ENCODE measurements at places on chromosomes 12 and 14.
A peak's percentile ranks its signal among the peaks of the same experiment; 100 is the strongest.

GRCh38 chr12:43291516-43291915 lies 260.5 kb downstream of the ADAMTS20 start:
- no peak for DNase-seq

- peak; percentile 13 for DNase-seq
These were observed 473.1 kb downstream of the TMEM121 start for GRCh38 chr14:105999361-106000028.

DNA sequence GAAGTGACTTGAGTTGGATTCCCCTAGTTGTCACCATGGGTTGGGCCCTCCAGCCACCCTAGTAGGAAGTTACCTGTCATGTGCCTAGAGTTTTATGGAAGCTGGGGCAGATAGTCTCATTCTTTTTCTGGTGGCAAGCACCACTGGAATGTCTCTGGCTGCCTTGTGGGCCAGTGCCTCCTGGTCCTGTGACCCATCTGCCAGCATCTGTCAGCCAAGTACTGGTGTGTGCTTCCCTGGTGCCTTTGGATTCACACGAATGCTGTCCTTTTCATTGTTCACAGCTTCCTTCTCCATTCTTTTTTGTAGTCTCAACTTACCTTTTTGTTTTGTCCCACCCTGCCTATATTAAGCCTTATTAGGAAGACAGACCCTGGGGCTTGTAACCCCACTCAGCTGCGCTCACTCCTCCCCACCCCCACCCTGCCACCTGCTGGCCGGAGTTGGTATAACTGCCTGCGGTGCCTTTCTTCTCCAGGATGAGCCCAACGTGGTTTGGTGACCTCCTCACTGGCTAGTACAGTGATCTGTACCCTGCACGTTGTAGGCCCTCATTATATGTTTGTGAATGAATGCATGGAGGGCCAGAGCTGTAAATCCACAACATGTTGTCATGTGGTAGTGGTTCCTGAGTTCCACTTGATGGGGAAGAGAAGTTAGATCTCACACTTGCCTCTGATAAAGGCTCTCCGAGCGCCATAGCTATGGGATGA lies 125.7 kb downstream of the TSPAN9 start:
- DNase-seq, result no peak

DNA sequence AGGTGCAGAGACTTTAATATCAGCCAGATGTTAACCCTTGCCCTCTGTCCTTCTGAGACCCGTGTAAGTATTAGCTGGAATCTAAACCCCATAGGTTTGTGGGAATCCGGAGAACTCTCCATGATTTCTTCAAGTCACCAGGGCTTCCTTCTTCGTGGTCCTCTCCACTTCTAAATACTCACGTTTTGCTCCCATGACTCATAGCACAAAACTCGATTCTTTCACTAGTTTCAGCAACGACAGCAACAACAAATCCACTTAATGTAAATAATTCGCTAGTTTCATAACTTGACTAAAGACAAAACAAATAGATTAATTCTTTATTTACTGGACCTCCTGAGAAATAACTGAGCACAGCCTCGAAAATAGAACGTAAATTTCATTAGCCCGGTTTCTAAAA lies 4.4 kb upstream of the CLEC2A start:
- no peak for DNase-seq

DNA sequence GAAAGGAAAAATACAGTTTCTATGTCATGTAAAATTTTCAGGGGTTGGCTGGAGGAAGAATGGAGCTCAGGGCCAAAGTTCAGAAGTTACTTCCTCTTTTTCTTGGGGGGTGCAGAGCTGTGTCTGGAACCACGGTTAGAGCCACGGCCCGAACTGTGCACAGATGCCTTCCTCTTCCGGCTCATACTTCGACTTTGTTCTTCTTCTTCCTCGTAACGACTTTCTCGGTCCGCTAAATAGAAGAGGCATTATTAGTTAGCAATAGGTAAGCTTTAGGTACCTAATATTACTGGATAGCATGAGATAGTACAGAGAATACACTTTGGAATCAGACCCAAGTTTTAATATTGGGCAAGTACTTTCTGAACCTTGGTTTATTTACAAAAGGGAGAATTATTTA lies 31.2 kb downstream of the SUPT16H start:
- DNase-seq, result peak; percentile 30

GRCh38 chr14:91613459-91614112 lies 103.5 kb upstream of the PPP4R3A start:
- DNase-seq, result no peak

- no peak for DNase-seq
These were observed 10.4 kb downstream of the NCOR2 start for GRCh38 chr12:124556896-124557501.

- no peak for DNase-seq
These were observed 392.5 kb upstream of the RGS6 start for GRCh38 chr14:71539650-71540285.
